ENCODE measurements at places on chromosomes 2 and 18. TPM values are rescaled to one million over a fixed set of nuclear protein-coding genes. Genes with fewer than 3 reads are reported as not detected.

- H3K4me3 ChIP-seq: peak overlapping the region; percentile 78
- H3K4me1 ChIP-seq: peaks cover 19% of the 10 kb centered on the region
- peak overlapping the region; percentile 53 for H3K27ac ChIP-seq
- DNase-seq: no peak
Observed at GRCh38 chr2:101699755-101700461, 2.4 kb downstream of the MAP4K4 start.

DNA sequence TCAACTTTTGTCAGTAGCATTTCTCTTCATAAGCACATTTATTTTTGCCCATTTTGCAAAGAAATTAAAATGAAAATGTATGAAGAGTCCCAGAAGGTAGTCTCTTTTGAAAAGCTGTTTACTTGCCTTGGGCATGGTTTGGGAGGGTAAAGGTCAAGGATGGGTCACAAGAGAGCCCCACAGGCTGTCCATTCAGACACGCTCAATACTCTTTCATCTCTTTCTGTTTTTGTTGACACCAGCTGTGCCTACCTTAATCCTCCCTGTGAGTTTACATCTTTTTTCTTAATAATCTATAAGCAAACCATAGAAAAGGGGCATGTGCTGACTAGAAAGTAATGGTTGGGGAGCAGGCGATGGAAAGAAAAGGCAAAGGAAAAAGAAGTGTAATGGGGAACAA is 49.6 kb upstream of the KLF7 start:
- H3K36me3 ChIP-seq: no peaks in the 10 kb centered on the region
- H3K27ac ChIP-seq: no peak overlapping the region
- H3K27me3 ChIP-seq: no peaks in the 10 kb centered on the region

DNA sequence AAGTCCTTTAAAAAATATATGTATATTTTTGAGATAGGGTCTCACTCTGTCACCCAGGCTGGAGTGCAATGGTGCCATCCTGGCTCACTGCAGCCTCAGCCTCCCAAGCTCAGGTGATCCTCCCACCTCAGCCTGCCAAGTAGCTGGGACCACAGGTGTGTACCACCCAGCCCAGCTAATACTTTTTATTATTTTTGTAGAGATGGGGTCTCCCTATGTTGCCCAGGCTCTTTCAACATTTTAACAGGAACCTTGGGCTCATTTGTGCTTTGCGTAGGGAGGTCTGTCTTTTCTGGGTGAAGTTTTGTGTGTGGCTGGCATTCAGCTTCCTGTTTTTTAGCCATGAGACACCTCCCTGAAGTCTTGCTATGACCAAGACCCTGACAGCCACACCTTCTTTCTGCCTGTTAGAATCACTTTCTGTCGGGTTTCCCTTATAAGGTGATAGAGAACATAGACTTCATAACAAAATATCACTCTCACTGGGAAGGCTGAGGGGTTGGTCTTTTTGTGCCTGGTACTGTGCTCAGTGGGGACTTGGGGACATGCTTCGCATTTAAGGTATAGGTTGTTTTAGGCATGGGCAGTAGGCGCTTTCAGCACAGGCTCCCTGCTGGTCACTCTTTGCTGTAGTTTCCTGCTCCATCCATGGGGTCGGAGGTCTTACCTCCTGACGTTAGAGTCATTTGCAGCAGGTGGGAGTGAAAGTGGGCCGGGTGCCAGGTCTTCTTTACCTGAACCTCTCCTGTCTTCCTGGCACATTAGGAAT is 3.4 kb downstream of the RAB31 start:
- no peak for DNase-seq
- no peaks in the 10 kb centered on the region for H3K27me3 ChIP-seq
- no peaks in the 10 kb centered on the region for H3K36me3 ChIP-seq
- H3K4me3 ChIP-seq: no peak overlapping the region
- peaks cover 10% of the 10 kb centered on the region for H3K4me1 ChIP-seq

- H3K27me3 ChIP-seq: no peaks in the 10 kb centered on the region
- H3K36me3 ChIP-seq: no peaks in the 10 kb centered on the region
- H3K4me1 ChIP-seq: no peaks in the 10 kb centered on the region
- H3K27ac ChIP-seq: no peak overlapping the region
Observed at GRCh38 chr2:207184768-207185167, 19.0 kb upstream of the KLF7 start.

DNA sequence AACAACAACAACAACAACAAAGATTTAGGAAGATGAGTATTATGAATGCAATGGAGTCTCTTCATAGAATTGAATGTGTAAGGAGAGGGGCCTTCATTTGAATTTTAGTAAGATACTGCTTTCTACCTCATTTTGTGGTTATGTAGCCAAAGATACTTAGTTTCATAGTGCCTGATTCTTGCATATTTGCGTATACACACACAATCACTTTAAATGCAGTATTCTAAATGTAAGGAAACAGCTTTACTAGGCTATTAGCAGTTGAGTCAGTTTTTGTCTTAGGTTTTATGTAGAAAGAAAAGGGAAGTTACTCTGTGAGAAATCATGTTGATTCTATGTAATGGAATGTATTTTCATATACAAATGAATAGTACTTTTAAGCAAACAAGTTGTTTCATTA is 80.5 kb downstream of the HAUS1 start:
- H3K4me1 ChIP-seq: peaks cover 2% of the 10 kb centered on the region
- H3K27ac ChIP-seq: no peak overlapping the region
- H3K4me3 ChIP-seq: no peak overlapping the region
- no peaks in the 10 kb centered on the region for H3K36me3 ChIP-seq
- DNase-seq: no peak

The CIDEA gene
- total RNA-seq: not detected

The ABCG5 gene
- total RNA-seq: not detected

The RAB6C gene
- total RNA-seq: not detected
